ENCODE measurements at places on chromosomes 4 and X.

GRCh38 chr4:15420642-15421041 is 7.2 kb upstream of the C1QTNF7 start:
- DNase-seq = no peak

GRCh38 chrX:136847874-136848273 is 32.7 kb downstream of the RBMX start:
- no peak for DNase-seq

DNA sequence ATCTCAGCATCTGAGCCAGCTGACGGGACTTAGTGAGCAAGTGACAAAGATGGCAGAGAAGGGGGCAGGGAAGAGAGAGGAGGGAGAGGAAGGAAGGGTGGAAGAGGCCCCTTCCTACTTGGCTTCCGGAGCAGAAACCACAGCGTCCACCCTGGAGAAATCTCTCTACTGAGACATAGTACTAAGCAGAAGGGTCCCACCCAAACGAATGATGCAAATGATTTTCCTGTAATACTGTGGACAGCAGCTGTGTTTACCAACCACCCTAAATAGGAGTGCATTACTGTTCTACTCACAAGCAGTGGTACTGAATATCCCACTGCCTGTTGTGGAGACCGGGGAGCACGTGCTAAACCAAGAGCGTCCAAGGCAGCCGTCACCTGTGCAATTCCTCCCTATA is 29.4 kb downstream of the DTHD1 start:
- DNase-seq = no peak

- no peak for DNase-seq
Measured at GRCh38 chrX:41245641-41246040, 88.3 kb upstream of the DDX3X start.

DNA sequence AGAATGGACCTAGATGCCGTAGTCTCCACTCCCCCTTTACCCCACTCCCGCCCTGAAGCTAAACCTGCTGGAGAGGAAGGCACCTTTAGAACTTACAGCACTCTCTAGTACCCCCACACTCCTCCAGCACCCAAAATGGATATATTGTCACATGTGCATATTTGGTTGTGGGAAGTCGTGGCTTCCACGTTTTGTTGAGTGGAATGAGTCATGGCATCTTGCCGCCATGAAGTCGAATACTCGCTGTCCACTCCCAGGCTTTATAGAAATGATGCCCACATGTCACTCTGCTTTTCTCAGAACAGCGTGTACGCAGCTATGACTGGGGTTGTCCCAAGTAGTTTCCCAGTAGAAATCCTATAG is 545 bp downstream of the ABCE1 start:
- peak; percentile 20 for DNase-seq

DNA sequence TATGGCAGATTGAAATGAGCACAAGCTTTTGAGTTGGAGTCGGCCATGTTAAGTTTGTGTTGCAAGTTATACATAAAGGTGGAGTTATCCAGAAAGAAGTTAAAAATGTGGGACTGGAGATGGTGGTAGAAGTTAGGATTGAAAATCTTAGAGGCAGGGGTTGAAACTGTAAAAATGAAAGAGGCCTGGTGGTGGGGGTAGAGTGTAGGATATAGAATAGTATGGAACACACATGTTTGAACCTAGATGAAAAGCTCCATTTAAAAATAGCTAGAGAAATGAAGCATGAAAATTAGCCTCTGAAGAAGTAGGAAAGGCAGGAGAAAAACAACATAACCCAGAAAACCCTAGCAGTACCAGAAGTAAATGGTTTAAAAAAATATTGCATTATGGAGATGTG is 131.8 kb upstream of the ENPEP start:
- DNase-seq = no peak

DNA sequence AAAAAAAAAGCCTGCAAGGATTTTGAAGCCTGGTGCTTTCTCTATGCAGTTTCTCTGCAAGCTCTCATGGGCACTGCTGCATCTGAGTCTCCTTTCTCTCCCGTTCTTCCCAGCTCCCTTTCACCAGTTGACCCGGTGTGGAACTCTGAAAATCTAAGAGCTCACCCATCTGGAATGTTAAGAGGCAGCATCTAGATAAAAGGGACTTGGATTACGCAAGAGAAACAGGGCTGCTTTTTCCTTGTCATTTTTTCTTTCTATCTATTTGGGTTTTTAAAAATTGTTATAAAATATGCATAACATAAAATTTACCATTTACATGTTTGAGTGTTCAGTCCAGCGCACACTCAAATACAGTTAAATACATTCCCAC is 95.2 kb upstream of the RPS6KA3 start:
- no peak for DNase-seq

- no peak for DNase-seq
Measured at GRCh38 chr4:478373-478772, 20.6 kb downstream of the ZNF721 start.

DNA sequence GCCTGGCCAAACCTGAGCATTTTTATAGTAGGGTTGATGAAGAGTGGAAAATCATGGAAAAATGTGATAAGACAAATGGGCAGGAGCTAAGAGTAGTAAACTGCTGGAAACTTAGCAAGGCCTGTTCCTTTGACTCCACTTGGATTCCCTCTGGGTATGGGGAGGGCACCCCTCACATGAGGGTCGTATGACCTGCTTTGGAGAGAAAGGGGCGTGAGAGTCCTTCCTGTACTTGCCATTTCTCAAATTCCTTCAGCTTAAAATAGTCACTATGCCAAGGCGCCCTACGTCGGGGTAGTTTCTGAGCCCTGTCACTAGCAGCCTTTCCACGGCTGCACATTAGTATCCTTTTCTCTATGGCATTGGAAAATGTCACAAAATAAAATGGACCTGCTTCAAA is 49.1 kb downstream of the GPRIN3 start:
- DNase-seq = no peak

DNA sequence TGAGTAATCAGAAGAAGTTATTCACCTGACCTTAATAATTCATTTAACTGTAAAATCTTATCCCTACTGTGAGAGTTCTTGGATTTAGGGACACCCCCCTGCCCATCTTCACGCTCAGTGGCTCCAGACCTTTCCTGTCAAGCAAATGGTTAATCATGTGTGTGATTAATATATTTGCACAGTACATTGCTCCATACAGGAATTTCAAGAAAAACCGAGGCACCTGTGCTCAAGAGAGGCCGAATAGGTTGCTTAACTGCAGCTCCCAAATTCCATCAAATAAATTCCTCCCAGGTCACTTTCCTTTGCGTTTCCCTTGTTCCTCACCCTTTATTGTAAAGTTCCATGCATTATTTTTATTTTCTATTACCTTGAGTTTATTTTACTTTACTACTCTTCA is 119.5 kb downstream of the STOX2 start:
- no peak for DNase-seq

DNA sequence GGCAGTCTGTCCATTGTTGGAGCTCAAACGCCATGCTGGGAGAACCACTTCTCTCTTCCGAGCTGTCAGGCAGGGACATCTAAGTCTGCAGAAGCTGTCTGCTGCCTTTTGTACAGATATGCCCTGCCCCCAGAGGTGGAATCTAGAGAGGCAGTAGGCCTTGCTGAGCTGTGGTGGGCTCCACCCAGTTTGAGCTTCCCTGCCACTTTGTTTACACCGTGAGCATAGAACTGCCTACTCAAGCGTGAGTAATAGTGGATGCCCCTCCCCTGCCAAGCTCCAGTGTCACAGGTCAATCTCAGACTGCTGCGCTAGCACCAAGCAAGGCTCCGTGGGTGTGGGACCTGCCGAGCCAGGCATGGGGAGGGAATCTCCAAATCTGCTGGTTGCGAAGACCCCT is 145.7 kb downstream of the VSIG4 start:
- no peak for DNase-seq

DNA sequence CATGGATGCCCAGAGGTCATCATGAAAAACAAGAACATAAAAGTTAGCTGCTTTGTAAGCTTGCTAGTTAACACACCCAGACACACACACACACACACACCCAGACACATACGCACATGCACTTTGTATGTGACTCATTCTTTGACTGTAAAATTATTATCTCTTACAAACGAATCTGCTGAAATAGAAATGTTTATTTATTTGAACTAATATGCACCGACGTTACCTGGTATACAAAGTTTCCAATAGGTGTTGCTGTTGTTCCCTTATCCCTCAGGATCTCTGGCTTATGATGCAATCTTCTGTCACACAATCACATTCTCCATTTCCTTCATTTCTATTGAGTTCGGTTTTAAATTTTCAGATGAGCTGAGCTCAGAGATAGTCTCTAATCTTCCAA is 209.3 kb downstream of the PTTG2 start:
- DNase-seq = no peak

GRCh38 chr4:120057416-120057815 is 9.2 kb downstream of the MAD2L1 start:
- DNase-seq = no peak
